CD4-positive, alpha-beta T cell treated with Interleukin-10 for 1 hour (primary cell): ENCODE measurements at places on chromosomes 4 and X.

GRCh38 chr4:182806259-182807252 lies 110.6 kb downstream of the DCTD start:
- peak; percentile 64 for DNase-seq

DNA sequence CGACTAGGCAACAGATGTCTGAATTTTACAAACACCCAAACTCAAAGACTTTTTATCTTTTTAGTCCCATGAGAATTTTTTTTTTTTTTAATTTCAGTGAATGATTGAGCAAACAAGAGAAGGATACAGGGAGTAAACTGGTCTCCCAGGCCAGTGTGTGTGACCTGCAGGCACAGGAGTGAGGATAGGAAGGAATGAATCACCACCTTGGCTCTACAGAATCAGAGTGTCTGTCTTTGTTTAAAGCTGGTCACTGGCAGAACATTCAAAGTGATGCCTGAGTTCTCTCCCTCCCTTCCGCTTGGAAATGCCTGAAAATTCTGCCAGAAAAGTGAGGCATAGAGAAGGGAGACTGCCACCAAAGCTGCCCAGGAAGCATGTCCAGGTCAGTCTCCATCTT lies 69.5 kb downstream of the PARM1 start:
- no peak for DNase-seq

GRCh38 chrX:85140964-85141363 lies 102.6 kb downstream of the SATL1 start:
- DNase-seq = no peak

- no peak for DNase-seq
These were observed 54.1 kb downstream of the PAGE2 start for GRCh38 chrX:55142919-55143310.

- DNase-seq = no peak
These were observed 37.5 kb upstream of the TMEM150C start for GRCh38 chr4:82599336-82599735.

GRCh38 chr4:90888571-90888970 lies 761.4 kb downstream of the CCSER1 start:
- DNase-seq = no peak

- DNase-seq = no peak
These were observed 63.9 kb upstream of the FAT1 start for GRCh38 chr4:186787536-186787935.

GRCh38 chr4:124095621-124096020 lies 616.9 kb downstream of the ANKRD50 start:
- DNase-seq = no peak

DNA sequence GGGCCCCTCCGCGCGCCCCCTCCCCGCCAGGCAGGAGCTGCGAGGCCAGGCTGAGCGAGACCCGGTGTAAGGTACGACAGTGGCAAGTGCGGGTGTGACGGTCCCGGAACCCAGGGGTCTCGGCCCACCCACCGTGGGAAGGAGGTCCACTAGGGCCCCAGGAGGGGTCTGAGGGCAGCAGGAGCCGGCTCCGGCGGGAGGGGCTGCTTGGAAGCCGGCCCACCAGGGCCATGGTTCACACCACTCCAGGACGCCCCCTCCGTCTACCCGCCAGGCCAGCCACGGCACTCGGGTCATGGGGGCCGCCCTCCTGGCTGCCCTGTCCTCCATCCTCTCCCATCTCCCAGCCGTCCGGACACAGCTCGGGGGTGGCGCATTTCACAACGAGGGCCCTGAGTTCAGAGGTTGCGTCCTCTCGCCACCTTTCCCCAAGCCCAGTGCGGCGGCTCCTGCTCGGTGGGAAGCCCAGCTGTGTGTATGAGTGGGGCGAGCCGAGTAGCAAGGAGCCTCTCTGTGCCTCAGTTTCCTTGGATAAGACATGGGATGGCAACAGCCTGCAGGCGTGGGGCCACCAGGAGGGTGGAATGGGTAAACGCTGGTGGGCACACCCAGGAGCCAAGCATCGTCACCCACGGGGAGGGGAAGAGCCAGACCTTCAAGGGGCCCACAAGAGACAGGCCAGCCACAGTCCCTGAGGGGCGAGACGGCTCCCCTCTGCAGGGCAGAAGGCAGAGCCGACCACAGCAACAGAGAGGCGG lies 81.3 kb downstream of the FAM53A start:
- no peak for DNase-seq

DNA sequence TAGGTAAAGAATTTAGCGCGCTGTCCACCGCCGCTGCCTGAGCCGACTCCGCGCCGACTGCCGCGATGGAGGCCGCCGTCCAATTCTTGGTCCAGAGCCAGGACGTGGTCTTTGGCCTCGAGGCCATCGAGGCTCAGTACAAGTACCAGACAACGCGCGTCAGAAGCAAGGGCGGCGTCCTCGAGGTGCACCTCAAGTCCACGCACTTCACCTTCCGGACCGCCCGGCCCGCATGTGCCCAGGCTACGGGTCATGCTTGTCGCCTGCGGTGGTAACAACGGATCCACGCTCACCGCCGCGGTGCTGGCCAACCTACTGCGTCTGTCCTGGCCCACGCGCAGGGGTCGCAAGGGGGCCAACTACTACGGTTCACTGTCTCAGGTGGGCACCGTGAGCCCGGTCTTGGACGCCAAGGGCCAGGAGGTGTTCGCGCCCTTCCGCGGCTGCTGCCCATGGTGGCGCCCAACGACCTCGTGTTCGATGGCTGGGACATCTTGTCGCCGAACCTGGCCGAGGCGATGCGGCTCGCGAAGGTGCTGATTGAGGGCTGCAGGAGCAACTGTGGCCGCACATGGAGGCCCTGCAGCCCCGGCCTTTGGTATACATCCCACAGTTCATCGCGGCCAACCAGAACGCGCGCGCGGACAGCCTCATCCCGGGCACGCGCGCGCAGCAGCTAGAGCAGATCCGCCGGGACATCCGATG lies 128.0 kb downstream of the ANAPC4 start:
- no peak for DNase-seq

DNA sequence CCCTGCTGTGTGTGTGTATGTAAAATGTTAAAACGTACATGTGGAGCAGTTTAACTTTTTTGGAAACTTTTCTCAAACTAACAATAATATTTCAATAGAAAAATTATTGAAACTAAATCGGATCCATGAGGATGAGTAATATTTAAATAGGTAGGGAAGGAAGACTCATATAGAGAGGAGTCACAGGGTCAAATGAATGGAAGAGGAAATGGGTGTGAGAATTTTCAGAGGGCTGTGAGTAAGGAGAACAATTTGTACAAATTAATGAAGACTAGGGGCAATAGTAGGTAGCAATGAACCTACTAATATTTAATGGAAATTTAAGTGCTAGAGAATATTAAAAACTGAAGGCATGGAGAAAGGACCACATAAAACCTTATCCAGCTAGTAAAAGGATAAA lies 290.7 kb upstream of the PCDH18 start:
- DNase-seq = no peak

- no peak for DNase-seq
These were observed 63.9 kb upstream of the RAB33B start for GRCh38 chr4:139389991-139390390.
